A549 treated with RU486 at 1 μM for 4 hours (cell line): ENCODE measurements at places on chromosomes 1 and 21. TPM values are rescaled to one million over a fixed set of nuclear protein-coding genes. Genes with fewer than 3 reads are reported as not detected.

The OR2T10 gene
- total RNA-seq = not detected in 5 replicates

The CELA2A gene
- total RNA-seq = 0.17 TPM in 1 of 5 replicates, not detected in the others

The PRKAA2 gene
- 1.2 to 2.9 TPM (median 2.7 TPM) in 5 replicates for total RNA-seq

The ANKRD45 gene
- 0.13 to 0.34 TPM (median 0.30 TPM) in 3 of 5 replicates, not detected in the others for total RNA-seq

The MED8 gene
- 34.9 to 41.5 TPM (median 36.7 TPM) in 5 replicates for total RNA-seq

The AUNIP gene
- 5.8 to 7.8 TPM (median 6.4 TPM) in 5 replicates for total RNA-seq

The SLFNL1 gene
- total RNA-seq = 0.02 TPM in 1 of 5 replicates, not detected in the others

The RIMS3 gene
- 0.46 to 1.1 TPM (median 0.91 TPM) in 5 replicates for total RNA-seq

The KIF21B gene
- 1.6 to 3.5 TPM (median 2.6 TPM) in 5 replicates for total RNA-seq

The CTBS gene
- total RNA-seq = 3.0 to 6.9 TPM (median 5.9 TPM) in 5 replicates

The GPR25 gene
- total RNA-seq = not detected in 5 replicates

The LCE3D gene
- 0.96 to 1.3 TPM (median 0.97 TPM) in 3 of 5 replicates, not detected in the others for total RNA-seq

The GJA9 gene
- not detected in 5 replicates for total RNA-seq

The S100A1 gene
- 0.48 to 1.1 TPM (median 0.76 TPM) in 4 of 5 replicates, not detected in the other for total RNA-seq

The KIRREL1 gene
- 24.7 to 34.8 TPM (median 31.6 TPM) in 5 replicates for total RNA-seq

The S100A7 gene
- not detected in 5 replicates for total RNA-seq

The DNASE2B gene
- not detected in 5 replicates for total RNA-seq

The CFAP141 gene
- total RNA-seq = 0.61 TPM in 1 of 5 replicates, not detected in the others

The LCE1B gene
- total RNA-seq = not detected in 5 replicates

The CELA3B gene
- not detected in 5 replicates for total RNA-seq

The OR2C3 gene
- total RNA-seq = not detected in 5 replicates

The OR6K3 gene
- not detected in 5 replicates for total RNA-seq

The PTPN22 gene
- total RNA-seq = 0.07 TPM in 1 of 5 replicates, not detected in the others

The CDKN2C gene
- 10.4 to 12.7 TPM (median 11.7 TPM) in 5 replicates for total RNA-seq

The KCNJ9 gene
- total RNA-seq = not detected in 5 replicates

The RGS2 gene
- total RNA-seq = 18.6 to 29.4 TPM (median 25.3 TPM) in 5 replicates

The SPRR1A gene
- not detected in 5 replicates for total RNA-seq
